Naive thymus-derived CD4-positive, alpha-beta T cell (primary cell): ENCODE measurements at places on chromosomes 3 and 15. TPM values are rescaled to one million over a fixed set of nuclear protein-coding genes. Genes with fewer than 3 reads are reported as not detected.

DNA sequence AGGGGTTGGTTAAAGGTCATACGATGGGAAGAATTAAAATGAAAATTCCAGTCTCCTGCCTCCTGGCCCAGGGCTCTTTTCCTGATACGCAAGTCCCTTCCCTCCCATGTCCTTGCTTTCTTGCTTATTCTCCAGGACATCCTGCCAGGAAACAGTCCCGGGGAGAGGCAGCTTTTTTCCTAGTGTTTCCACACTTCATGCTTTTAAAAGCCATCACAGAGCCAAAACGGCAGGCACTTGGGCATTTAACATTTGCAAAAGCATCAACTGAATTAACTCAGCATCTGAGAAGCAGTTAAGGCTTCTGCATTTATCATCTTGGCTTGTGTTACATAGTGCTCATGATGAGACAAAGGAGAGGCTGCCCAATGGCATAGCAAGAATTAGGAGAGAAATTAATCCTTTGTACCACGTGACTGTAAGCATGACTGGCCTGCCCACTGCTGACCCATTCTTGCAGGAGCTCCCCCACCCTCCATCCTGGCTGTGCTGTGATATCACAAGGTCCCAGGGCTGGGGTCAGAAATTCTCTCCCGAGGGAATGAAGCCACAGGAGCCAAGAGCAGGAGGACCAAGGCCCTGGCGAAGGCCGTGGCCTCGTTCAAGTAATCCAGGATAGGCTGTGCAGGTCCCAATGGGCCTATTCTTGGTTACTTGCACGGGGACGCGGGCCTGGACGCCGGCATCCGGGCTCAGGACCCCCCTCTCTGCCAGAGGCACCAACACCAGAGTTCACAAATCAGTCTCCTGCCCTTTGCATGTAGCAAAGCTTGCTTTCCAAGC is 21.6 kb upstream of the VILL start:
- no peaks in the 10 kb centered on the region for H3K36me3 ChIP-seq
- no peak for DNase-seq
- H3K27ac ChIP-seq = no peak overlapping the region
- H3K4me3 ChIP-seq = no peak overlapping the region

- DNase-seq = no peak
- H3K27me3 ChIP-seq = no peaks in the 10 kb centered on the region
- no peak overlapping the region for H3K27ac ChIP-seq
Measured at GRCh38 chr3:188139466-188139865, 14.5 kb upstream of the LPP start.

DNA sequence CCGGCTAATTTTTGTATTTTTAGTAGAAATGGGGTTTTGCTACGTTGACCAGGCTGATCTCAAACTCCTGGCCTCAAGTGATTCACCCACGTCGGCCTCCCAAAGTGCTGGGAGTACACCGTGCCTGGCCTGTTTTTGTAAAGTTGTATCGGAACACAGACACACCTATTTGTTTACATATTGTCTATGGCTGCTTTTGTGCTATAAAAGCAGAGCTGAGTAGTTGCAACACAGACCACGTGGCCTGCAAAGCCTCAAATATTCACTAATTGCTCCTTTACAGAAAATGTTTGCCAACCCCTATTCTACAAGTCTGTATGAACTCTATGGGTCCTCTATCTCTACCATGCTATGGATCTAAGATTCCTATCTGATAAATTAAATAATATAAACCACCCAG is 175.5 kb downstream of the CADPS start:
- no peak overlapping the region for H3K27ac ChIP-seq
- DNase-seq = no peak
- H3K27me3 ChIP-seq = peaks cover 2% of the 10 kb centered on the region
- H3K4me3 ChIP-seq = no peak overlapping the region

DNA sequence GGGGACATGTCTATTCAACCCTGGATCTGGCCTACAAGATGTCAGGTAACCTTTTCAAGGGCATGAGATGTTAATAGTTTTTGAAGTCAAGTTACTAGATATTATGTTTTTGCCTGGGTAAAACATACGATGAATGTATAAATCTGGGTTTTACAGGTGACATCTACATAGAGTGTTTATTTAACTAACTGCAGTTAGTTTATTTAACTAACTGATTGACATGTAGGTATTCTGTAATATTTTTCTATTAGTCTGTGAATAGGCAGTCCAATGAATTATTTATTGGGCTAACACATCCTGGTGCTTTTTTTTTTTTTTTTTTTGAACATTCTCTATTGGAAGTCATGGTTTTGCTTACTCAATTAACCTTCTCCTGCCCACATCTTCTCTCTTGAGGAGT is 38.7 kb upstream of the TNIK start:
- peaks cover 14% of the 10 kb centered on the region for H3K4me1 ChIP-seq
- H3K27me3 ChIP-seq = no peaks in the 10 kb centered on the region
- no peak overlapping the region for H3K27ac ChIP-seq
- H3K4me3 ChIP-seq = no peak overlapping the region
- no peak for DNase-seq

MYLK gene
- total RNA-seq = 0.35 TPM

KLHL6 gene
- total RNA-seq = 72.9 TPM

GRCh38 chr15:45637552-45638033 is 2.8 kb downstream of the SQOR start:
- H3K27ac ChIP-seq = peak overlapping the region; percentile 44
- no peaks in the 10 kb centered on the region for H3K27me3 ChIP-seq
- peaks cover 24% of the 10 kb centered on the region for H3K4me1 ChIP-seq

DNA sequence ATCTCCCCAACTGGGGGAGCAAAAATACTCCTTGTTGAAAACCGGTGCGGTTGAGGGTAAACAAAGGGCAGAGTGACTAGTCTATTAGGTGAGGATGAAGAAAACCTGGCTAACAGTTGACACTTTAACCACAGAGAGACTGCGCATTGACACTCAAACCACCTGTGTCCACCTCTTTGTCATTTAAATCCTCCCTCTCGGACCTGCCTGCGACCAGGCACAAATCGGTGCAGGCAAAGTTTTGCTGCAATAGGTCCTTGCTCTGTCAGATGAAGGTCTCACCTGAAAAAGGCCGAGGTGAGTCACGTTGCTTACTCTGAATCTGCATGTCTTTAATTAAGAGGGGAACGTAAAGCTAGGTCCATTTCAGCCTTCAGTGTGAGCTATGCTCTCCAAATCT is 494.1 kb upstream of the DPPA4 start:
- H3K27ac ChIP-seq = no peak overlapping the region
- H3K4me1 ChIP-seq = no peaks in the 10 kb centered on the region
- H3K36me3 ChIP-seq = no peaks in the 10 kb centered on the region

DNA sequence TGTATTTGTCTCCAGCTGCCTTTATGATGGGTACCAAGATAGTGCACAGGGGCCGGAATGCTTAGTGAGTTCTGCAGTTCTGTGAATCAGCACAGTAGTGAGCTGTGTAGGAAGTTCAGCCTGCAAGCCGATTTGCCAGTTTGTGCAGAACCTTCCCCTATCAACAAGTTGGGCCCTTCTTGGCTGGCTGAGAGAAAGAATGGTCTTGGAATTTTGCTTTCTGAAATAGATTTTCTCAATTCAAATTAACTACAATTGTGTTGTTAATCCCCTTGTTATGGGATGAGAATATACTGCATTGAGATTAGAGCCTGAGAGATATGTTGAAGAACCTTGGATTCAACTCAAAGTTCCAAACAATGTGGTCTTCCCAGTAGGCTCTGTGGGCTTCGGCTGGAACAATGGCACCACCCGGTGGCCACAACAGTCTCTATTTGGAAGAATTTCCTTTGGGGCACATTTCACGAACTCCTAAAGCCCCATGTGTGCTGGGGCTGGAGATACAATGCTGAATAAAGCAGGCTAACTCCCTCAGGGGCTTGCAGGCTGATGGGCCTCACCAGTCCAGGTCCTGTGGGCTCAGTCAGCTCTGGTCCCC is 59.1 kb downstream of the TRIM42 start:
- no peaks in the 10 kb centered on the region for H3K4me1 ChIP-seq
- no peaks in the 10 kb centered on the region for H3K27me3 ChIP-seq
- DNase-seq = no peak
- no peak overlapping the region for H3K4me3 ChIP-seq
- H3K36me3 ChIP-seq = no peaks in the 10 kb centered on the region

MYRIP gene
- total RNA-seq = not detected

GRCh38 chr3:196642434-196642833 is 2.9 kb downstream of the NRROS start:
- DNase-seq = no peak
- peak overlapping the region; percentile 18 for H3K27ac ChIP-seq
- no peaks in the 10 kb centered on the region for H3K36me3 ChIP-seq
- peaks cover 28% of the 10 kb centered on the region for H3K4me1 ChIP-seq
- no peak overlapping the region for H3K4me3 ChIP-seq
- no peaks in the 10 kb centered on the region for H3K27me3 ChIP-seq

RASSF1 gene
- 39.4 TPM for total RNA-seq

- H3K27me3 ChIP-seq = no peaks in the 10 kb centered on the region
- no peaks in the 10 kb centered on the region for H3K36me3 ChIP-seq
- no peak for DNase-seq
- no peak overlapping the region for H3K27ac ChIP-seq
- H3K4me3 ChIP-seq = no peak overlapping the region
- no peaks in the 10 kb centered on the region for H3K4me1 ChIP-seq
Measured at GRCh38 chr3:50545781-50546180, 21.8 kb downstream of the C3orf18 start.

GRCh38 chr3:178255315-178255714 is 280.9 kb upstream of the KCNMB2 start:
- no peaks in the 10 kb centered on the region for H3K27me3 ChIP-seq
- no peaks in the 10 kb centered on the region for H3K36me3 ChIP-seq
- H3K4me3 ChIP-seq = no peak overlapping the region
- H3K27ac ChIP-seq = no peak overlapping the region
- no peaks in the 10 kb centered on the region for H3K4me1 ChIP-seq

COL7A1 gene
- total RNA-seq = 1.1 and 3.4 TPM in 2 replicates

DNA sequence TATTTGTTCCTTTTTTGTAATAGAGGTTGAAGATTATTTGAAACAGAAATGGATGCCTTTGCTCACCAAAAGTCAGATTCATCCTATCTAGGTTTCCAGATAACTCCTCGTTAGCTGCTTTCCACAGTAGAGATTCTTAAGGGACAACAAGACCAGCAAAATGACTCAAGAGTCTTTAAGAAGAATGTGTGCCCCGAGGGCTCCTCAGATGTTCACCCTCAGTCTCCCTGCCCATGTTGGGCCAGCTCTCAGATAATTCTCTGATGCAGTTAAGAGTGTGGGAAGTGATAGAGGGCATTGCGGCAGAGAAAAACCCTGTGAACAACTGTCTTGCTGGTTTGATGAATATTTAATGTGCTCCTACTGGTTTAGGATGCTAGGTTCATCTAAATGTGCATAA is 251.1 kb downstream of the PTPRG start:
- no peak for DNase-seq
- no peaks in the 10 kb centered on the region for H3K4me1 ChIP-seq

DNA sequence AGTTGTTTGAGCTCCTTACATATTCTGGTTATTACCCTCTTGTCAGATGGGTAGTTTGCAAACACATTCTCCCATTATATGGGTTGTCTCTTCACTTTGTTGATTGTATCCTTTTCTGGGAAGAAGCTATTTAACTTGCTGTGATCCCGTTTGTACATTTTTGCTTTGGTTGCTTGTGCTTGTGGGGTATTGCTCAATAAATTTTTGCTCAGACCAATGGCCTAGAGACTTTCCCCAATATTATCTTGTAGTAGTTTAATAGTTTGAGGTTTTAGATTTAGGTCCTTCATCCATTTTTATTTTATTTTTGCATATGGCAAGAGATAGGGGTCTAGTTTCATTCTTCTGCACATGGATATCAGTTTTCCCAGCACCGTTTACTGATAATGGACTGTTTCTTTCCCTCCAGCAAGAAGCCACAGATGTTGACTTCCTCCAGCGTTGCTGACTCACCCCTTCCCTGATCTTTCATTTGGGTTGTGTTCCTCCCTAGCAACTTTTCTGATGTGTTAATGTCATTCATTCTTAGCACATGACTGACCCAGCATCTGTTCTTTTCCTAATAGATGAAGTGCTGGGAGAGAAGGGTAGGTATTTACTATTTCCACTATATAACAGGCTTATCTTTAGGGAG is 166.7 kb upstream of the SGO1 start:
- no peaks in the 10 kb centered on the region for H3K4me1 ChIP-seq
- no peaks in the 10 kb centered on the region for H3K27me3 ChIP-seq
- H3K27ac ChIP-seq = no peak overlapping the region

DNA sequence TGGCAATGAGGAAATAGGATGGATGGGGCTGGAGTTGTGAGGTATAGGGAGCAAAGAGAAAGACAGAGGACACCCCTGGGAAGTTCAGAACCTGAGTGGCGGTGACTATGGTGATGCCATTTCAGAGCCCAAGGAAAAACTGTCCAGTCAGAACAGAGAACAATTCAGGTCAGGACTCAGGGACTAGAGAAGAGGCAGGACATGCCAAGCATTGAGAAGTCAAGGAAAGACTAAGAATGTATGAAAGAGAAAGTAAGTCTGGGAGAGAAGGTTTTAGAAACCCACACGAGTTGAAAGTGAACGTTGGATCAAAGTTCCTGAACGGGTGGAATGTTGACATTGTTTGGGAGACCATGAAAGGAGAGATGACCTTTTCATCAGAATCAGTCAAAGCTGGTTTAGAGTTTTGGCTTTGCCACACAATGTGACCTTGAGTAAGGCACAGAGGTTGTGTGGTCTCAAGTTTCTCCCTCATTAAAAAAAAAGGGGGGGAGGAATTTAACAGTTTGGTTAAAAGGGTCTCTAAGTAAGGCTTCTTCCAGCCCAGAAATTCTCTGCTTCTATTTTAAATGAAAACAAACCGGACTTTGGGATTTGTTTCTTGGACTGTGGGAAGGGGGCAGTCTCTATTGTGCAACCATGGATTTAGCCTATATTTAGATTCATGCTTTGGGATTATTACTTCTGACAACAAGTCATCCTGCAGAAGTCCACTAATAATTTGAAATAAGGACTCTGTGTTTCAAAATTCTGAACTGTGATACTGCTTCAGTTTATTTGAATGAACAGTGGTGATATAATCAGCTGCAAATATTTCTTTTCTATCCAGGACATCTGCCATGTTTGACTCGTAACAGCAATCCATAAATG is 315.9 kb upstream of the TBL1XR1 start:
- DNase-seq = no peak
- H3K27me3 ChIP-seq = no peaks in the 10 kb centered on the region
- H3K36me3 ChIP-seq = no peaks in the 10 kb centered on the region
- no peaks in the 10 kb centered on the region for H3K4me1 ChIP-seq
- no peak overlapping the region for H3K27ac ChIP-seq
- H3K4me3 ChIP-seq = no peak overlapping the region

- H3K36me3 ChIP-seq = no peaks in the 10 kb centered on the region
- no peaks in the 10 kb centered on the region for H3K4me1 ChIP-seq
- H3K4me3 ChIP-seq = no peak overlapping the region
- DNase-seq = no peak
- no peaks in the 10 kb centered on the region for H3K27me3 ChIP-seq
- no peak overlapping the region for H3K27ac ChIP-seq
Measured at GRCh38 chr3:166243511-166243910, 406.3 kb upstream of the BCHE start.

- peak overlapping the region; percentile 64 for H3K27ac ChIP-seq
- H3K4me3 ChIP-seq = no peak overlapping the region
- no peak for DNase-seq
- H3K27me3 ChIP-seq = no peaks in the 10 kb centered on the region
- peaks cover 63% of the 10 kb centered on the region for H3K4me1 ChIP-seq
Measured at GRCh38 chr15:74869372-74869725, 3.8 kb downstream of the SCAMP2 start.

SLC12A1 gene
- not detected for total RNA-seq

FAM3D gene
- total RNA-seq = not detected in 2 replicates

MRAS gene
- total RNA-seq = 4.9 TPM

BNC1 gene
- total RNA-seq = not detected
